Thyroid gland (tissue), 4 donors: ENCODE measurements at places on chromosomes 12 and 14. TPM values are rescaled to one million over a fixed set of nuclear protein-coding genes. Genes with fewer than 3 reads are reported as not detected.

HOXC6 gene
- not detected for total RNA-seq

KRT77 gene
- not detected for total RNA-seq

POC1B gene
- 38.3 TPM for total RNA-seq

TTC5 gene
- 18.5 TPM for total RNA-seq

STAC3 gene
- total RNA-seq = not detected

KCNA1 gene
- total RNA-seq = 3.9 TPM

LMO3 gene
- 282 TPM for total RNA-seq

C12orf56 gene
- total RNA-seq = not detected

KRT7 gene
- 826 TPM for total RNA-seq

OR4N5 gene
- total RNA-seq = not detected

SERPINA12 gene
- not detected for total RNA-seq

TMEM30B gene
- 124 TPM for total RNA-seq

CLEC4A gene
- total RNA-seq = 2.7 TPM

PIWIL1 gene
- total RNA-seq = 0.67 TPM

CTSG gene
- total RNA-seq = not detected

FSCB gene
- 1.5 TPM for total RNA-seq

MMP14 gene
- 59.7 TPM for total RNA-seq

NGB gene
- not detected for total RNA-seq

DEGS2 gene
- 0.54 TPM for total RNA-seq

KCNK10 gene
- total RNA-seq = not detected

P3H3 gene
- total RNA-seq = 13.6 TPM

GPD1 gene
- 10.6 TPM for total RNA-seq

LRRC10 gene
- total RNA-seq = not detected

PLEK2 gene
- total RNA-seq = 22.0 TPM

KRT6C gene
- total RNA-seq = not detected

CCDC196 gene
- not detected for total RNA-seq
